ENCODE measurements at places on chromosomes 6 and 20.

GRCh38 chr6:104170401-104170800 is 689.3 kb downstream of the HACE1 start:
- no peak for DNase-seq

GRCh38 chr6:148967541-148967956 is 220.7 kb downstream of the UST start:
- DNase-seq = no peak

- DNase-seq = no peak
These were observed 13.7 kb upstream of the ZFP57 start for GRCh38 chr6:29694637-29695036.

DNA sequence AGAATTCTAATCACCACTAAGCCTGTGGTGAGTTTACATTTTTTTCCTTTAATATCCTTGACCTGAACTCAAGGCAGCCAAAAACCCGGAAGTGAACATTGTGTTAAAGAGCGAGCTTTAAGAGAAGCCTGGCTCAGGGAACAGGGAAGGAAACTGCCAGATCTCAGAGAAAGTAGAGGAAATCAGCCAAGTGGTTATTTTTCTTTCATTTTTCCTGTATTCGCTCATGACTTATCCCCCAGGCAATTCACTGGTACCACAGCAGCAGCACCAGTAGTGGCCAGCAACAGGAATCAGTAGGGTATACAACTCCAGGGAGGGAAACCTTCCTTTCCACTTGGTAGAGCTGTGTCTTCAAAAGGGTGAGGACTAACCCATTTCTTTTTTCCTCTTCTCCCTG is 89.6 kb upstream of the HMGCLL1 start:
- DNase-seq = no peak

- DNase-seq = no peak
These were observed 109.0 kb upstream of the FLRT3 start for GRCh38 chr20:14446446-14446845.

GRCh38 chr6:129136751-129137150 is 253.8 kb downstream of the LAMA2 start:
- no peak for DNase-seq

DNA sequence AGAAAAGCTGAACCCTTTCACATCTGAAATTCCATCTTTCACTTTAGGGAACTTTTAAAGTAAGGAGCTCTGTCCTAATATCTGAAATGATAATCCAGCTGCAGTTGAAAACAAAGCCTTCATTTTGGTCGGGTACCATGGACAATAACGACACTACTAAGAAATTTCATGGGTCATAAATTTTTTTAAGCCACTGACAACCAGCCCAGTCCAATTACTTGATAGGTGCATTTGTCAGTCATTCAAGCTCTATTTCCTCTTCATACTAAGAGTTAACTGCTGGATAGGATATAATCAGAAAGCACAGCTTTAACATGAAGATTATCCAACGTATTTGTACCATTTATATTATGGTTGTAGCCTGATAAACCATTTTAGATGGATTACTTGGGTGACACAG is 52.5 kb downstream of the MMUT start:
- no peak for DNase-seq

GRCh38 chr6:118663993-118664985 is 12.9 kb upstream of the CEP85L start:
- no peak for DNase-seq

All from D721Med (cell line).